ENCODE measurements at places on chromosomes 12 and 14.

DNA sequence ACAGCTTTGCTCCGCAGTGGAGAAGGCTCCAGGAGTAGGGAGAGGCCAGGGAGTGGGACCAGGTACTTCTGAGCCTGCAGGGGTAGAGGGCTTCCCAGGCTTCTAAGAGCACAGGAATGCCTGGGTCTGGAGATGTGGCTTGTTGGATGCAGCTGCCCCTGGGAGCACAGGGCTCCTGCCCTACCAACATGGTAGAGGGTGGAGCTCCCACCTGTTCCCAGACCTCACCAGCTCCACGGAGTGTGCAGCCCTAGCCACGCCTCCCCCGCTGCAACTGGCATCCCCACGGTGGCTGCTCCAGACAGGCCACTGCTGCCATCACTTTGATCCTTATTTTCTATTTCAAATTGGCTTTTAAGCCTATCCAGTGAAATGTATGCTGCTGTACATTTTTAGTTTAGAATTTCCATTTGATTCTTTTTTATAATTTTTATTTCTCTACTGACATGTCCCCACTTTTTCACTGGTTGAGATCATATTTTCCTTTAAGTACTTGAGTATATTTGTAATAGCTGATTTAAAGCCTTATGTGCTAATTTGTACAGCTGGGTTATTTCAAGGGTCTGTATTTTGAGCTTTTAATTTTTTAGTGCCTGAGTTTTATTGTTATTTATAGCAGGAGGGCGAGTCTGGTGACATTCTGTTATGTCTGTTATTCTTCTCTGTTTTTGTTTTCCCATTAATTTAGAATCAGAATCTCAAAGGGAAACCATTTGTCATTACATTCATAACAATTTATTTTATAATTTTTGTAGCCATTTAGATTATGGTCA lies 78.0 kb downstream of the DERA start:
- peak; percentile 74 for DNase-seq

GRCh38 chr12:48311313-48311712 lies 39.4 kb downstream of the ZNF641 start:
- no peak for DNase-seq

GRCh38 chr14:96109596-96110355 lies 70.6 kb downstream of the C14orf132 start:
- DNase-seq, result peak; percentile 49

DNA sequence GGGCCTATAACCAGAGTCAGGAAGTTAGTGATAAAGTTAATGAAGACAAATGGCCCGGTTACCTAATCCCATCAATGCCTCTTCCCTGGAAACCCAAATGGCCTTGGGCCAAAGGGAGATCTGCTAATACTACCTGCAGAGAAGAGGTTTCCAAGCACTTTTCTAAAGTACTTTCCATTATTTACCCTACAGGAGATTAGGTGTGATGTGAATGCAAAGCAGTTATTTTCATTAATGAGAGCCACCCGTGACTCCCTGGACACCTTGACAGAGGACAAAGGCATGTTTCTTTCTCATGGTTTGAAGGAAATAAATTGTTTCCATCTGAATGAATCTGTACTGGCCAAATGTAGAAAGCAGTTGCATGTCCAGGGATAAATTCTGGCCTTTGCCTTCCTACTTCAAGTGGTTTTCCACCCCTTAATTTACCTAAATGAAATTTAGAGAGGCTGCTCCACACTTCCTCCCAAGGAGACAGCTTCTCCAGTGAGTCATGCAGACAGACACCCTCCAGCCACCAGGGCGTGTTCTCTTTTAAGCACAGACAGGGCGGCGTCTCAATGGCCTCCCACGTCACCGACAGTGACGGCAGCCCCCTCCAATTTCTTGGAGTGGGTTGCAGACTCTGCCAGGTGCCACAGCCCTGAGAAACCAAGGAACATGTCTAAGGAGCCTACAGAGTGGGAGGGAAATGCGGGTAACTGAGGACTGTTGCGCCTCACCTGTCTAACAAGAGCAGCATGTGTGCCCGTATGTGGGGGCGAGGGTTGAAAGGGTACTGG lies 43.9 kb upstream of the GNPNAT1 start:
- DNase-seq, result no peak

GRCh38 chr12:21773263-21773741 lies 1.2 kb downstream of the KCNJ8 start:
- DNase-seq, result peak; percentile 74

- DNase-seq, result no peak
Measured at GRCh38 chr14:88426271-88426670, 40.8 kb downstream of the SPATA7 start.

DNA sequence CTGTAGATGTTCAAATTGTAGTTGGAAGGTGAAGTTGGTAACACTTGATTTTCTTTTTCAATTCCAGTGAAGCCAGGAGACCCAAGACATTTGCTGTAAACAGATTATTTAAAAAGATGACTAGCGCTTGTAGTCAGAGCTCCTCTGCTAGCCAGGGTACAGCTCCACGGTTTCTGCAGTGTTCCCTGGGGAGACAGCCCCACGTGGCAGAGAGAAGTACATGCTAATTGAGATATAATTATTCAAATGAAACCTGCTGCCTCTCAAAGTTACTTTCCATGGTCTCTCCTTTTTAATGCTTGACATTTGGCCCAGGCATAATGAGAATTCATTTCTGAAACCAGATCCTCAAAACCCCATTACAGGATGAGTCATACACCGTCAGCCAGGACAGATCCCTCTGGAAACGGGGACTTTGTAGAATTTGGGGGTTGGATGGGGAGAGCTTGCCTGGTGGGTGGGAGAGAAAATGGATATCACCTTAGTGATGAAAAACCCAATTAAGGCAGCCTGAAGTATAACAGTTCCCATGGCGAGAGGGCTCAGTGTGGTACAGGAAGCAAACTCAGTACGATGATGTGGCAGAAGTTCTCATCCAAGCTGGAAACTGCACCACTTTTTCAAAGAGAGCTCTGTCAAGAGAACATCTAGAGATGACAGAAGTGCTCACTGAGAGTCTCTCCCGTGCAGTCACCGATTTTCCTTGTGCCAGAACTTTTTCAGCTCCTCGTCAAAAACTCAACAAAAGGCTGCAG lies 637.7 kb upstream of the TMEM132C start:
- DNase-seq, result no peak

- no peak for DNase-seq
Measured at GRCh38 chr12:88529531-88530488, 50.5 kb downstream of the KITLG start.

DNA sequence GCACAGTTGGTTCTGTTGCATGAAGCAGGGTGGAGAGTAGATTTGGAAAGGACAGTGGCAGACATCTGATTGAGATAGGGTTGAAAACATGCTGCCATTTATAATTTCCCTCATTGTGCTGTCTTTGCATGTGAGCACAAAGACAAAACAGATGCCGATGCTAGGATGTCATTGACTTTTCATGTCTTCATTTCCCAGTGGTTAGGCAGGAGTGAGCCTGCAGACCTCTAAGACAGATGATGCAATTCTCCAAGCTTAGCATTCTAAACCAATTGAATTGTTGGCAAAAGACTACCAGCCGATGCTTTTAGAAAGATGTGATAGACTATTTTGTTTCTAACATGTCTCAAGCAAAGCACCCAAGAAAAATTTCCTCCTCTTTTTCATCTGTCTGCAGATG lies 37.1 kb upstream of the PELI2 start:
- no peak for DNase-seq

DNA sequence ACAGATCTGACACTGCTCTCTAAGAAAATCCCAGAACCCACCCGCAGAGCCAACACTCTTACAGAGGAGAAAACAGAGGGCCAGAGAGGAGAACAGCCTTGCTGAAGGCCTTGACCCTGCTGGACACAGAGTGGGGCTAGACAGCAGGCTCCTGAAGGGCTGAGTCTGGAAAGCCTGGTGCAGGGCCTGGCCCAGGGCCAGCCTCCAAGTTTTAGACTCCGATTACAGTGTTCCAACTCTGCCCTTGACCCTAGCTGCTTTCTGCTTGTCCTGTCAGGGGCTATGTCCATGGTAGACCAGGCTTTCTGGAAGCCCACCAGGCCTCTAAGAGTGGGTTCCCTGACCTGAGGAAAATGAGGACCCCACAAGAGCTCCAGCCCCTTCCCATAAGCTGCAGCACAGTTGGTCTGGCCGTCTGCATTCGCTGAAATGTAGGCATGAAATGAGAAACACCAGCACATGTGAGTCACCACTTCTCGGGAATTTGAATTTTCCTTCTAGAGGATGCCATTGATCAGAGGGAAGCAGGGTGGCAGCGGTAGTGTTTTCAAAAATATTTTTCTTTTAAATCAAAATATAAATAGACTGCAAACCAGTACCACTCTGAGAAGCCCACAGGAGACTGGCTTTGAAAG lies 154.4 kb downstream of the CALM1 start:
- no peak for DNase-seq

GRCh38 chr12:38328306-38328895 lies 11.8 kb downstream of the ALG10B start:
- peak; percentile 52 for DNase-seq

- DNase-seq, result no peak
Measured at GRCh38 chr14:48035836-48036235, 360.4 kb upstream of the MDGA2 start.
